Retinal pigment epithelial cell (primary cell): ENCODE measurements at places on chromosomes 5 and 9.

- no peak for DNase-seq
Observed at GRCh38 chr9:134877541-134877940, 3.1 kb upstream of the FCN2 start.

DNA sequence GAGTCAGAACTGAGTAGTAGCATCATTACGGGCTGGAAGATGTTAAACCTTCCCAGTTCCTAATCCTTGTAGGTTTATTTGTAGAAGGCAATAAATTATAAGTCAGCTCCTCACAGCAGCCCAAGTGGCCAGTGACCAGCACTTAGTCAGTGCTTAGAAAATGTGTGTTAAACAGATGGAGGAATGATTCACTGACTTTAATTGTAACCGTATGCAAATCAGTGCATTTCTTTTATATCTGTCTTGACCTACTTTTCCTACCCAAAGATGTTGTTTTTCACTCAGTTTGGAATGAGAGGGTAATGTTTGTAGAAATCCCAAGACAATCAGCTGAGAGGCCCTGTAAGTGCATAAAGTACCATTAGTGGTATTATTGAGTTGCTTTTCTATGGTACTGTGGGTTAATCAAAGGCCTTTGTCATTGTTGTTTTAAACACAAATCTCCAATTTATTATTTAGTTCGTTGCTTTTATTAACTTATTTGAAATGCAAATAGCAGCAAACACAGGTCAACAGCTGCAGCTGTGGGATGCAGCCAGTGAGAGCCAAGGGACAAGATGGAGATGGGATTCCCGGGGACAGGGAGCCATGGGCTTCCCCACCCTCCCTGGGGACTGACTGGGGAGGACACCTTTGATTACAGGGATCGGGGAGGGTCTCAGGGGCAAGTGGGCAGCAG is 49.8 kb downstream of the MAP1B start:
- DNase-seq = no peak

- no peak for DNase-seq
Observed at GRCh38 chr5:50792843-50793242, 126.4 kb downstream of the PARP8 start.

- DNase-seq = no peak
Observed at GRCh38 chr5:179907556-179908324, at the start of gene TBC1D9B. Gene TBC1D9B, minus strand, starts transcription at chr5:179907897. Its CDS starts 76 bp downstream, at chr5:179907821.

DNA sequence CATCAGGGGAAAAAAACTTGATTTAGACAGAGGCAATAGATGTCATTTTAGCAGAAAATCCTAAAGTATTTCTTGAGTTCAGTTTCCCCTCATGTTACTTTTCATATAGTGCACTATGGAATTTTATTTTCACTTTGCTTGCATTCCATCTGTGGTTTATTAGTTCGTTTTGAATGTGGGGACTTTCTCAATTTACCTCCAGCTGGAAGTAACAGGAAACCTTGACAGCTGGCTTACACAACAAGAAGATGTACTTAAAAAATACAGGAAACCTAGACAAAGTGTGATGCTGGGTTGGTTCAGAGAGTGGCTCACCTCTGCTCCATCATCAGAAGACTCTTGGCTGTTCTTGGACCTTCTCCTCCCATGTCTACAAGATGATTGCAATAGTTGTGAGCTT is 567.0 kb downstream of the CETN3 start:
- DNase-seq = no peak

DNA sequence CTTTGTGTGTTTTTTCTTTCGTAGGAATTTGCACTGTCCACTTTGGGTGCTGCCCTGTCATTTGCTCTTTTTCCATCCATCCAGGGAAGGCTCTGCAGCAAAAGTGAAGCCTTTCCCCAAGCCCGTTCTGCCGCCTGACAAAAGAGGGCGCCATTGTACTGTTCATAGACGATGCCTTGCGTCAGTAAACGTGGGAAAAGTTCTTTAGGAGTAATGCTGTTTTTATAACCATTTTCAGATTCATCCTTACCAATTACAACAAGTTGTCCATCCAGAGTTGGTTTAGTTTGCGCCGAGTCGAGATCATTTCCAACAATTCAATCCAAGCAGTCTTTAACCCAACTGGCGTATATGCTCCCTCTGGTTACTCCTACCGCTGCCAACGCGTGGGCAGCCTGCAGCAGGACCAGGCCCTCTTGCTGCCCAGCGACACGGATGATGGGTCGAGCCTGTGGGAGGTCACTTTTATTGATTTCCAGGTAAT is 34.3 kb upstream of the RPS23 start:
- DNase-seq = no peak

DNA sequence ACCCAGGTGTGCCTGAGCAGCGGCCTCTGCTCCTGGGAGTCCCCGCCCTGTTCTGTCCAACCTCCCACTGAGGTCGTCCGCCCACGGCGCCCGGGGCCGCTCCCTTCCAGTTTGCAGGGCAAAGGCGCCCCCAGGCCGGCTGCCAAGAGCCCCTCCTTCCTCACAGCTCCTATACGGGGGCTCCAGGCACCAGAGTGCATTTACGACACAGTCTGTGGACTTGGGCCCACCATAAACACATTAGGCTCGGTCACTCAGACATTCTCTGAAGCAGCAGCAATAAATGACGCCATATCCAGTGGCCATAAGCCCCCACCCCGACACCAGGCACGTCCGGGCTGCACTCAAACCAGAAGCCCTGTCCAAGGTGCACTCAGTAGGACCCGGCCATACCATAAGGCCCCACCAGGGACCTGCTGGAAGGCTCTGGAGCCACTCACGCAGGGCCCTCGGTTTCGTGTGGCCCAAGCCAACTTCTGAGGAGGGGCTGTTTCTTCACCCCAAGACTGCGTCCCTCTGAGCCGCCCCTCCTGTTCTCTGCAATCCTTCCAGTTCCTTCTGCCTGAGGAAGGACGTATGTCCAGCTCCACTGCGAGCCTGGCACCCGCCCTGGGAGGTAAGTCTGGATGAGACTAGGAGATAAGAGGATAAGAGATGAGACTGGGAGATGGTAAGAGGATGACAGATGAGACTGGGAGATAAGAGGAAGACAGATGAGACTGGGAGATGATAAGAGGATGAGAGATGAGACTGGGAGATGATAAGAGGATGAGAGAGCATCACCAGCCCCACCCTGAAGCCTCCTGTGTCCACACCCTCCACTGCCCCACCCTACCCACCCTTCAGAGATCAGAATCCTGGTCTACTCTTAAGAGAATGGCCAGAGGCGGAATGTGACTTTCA is 26.7 kb downstream of the SLC6A18 start:
- DNase-seq = no peak

DNA sequence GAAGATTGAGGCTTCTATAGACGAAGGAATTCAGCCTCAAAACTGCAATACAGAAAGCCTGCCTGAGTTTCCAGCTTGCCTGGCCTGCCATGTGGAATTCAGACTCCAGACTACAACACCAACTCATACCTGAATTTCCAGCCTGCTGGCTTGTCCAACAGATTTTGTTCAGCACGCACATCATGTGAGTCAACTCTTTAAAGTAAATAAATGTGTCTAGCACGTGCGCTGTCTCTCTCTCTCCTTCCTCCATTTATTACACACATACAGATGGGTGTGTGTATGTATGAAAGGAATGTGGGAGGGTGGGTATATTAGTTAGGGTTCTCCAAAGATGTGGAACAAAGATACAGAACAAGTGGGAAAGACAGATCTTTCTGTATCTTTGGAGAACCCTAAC is 82.4 kb upstream of the TAS2R1 start:
- no peak for DNase-seq

GRCh38 chr5:173757403-173758209 is 130.5 kb upstream of the CPEB4 start:
- DNase-seq = no peak

DNA sequence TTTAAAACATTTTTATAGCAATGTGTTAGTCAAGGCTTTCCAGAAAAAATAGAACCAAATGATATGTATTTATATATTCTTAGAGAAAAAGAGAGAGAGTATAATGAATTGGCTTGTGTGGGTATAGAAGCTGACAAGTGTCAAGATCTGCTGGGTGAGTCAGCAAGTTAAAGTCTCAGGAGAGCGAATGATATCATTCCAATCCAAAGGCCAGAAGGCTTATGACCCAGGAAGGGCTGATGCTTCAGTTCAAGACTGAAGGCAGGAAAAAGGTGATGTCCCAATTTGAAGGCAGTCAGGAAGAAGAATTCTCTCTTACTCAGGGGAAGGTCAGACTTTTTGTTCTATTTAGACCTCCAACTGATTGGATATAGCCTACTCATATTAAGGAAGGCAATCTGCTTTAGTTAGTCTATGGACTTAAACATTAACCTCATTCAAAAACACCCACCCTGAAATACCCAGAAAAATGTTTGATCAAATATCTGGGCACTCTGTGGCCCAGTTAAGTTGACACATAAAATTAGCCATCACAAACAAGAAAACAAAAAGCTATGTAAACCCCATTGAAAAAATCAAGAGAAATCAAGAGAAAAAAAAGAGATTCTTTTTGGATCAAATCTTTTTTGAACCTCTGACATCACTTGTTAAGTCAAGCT is 189.6 kb downstream of the PIK3R1 start:
- peak; percentile 19 for DNase-seq

DNA sequence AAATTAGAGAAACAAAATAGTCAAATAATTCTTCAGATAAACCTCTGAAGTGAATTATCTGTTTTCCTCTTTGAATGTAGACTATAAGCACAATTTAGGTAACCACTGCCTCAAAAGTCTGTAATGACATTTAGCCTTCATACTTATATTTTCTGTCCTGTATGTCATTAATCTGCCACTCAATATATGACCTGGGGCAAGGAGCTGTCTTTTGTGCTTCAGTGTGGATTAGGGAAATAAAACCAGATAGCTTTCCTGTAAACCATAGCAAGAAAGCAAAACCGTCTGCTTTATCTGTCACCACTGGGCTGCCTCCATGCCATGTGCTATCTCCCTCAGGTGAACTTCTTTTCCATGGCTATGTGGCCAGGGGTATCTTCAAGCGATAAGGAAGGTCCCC is 606.6 kb upstream of the C9orf72 start:
- DNase-seq = no peak

DNA sequence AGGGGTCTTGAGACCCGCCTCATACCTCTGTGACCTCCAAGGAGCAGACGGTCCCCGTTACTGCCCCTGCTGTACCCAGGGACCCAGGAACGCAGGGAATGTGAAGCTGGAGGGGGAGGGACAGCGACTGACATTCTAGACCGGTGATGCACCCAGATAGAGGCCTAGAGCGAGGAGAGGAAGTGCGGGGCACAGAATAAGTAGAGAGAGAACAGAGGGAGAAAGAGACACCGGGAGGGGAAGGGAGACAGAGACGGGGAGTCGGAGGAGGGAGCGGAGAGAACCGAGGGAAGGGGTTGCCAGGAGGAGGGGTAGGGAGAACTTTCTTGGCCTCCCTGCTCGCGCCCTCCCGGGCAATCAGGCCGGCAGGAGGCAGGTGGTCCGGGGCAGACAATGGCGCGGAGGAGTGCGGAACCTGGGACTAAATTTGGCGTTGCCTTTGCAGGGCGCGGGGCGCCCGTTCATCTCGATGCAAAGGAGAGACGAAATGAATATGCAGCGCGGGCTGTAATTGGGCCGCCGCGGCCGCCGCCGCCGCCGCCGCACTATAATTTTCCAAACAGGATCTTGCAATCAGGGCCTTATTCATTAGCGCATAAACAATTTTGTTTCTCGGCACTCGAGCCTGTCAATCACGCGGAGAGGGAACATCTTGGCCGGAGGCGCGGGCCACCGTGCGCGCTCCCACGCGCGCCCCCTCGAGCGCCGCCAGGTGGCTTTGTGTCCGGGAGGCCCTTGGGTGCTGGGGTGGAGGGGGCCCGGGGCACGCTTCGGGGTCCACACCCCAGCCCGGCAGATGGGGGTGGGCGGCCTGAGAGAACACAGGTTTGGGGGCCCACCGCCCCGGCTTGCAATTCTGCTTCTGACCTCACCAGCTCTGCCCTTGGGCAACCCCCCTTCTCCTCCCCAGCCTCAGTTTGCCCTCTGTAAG is 33.0 kb downstream of the NDUFA8 start:
- DNase-seq = no peak

DNA sequence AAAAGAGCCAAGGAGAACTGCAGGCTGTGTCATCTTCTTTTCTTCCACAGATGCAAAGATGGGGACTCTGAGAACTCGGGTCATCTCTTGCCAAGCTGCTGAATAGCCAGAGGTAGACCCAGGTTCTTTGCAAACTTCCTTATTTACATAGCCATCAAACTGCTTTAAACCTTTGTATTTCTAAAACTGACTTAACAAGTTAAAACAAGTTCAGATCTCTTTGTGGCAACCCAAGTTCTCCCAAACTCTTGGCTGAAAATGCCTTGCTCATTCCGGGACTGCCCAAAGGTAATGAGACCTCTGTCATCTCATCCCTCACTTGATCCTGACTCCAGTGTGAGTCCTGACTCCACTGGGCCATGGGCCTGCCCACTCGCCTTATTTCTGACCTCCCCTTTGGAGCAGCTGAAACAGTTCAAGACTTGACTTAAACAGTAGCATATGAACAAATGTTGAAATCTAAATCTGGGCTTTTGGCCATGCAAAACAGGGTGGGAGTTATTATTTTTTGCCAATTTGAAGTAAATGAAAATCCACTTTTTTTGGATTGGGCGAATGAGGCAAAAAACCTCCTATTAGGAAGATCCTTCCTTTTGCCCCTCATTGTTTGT is 50.6 kb downstream of the FBXL7 start:
- DNase-seq = no peak

GRCh38 chr9:33851301-33851700 is 34.3 kb downstream of the UBE2R2 start:
- no peak for DNase-seq

GRCh38 chr9:72315089-72315509 is 49.9 kb downstream of the ZFAND5 start:
- peak; percentile 77 for DNase-seq

- no peak for DNase-seq
Observed at GRCh38 chr5:37714756-37715155, 125.1 kb downstream of the GDNF start.
